ENCODE measurements at places on chromosomes 1 and 21.
A peak's percentile ranks its signal among the peaks of the same experiment; 100 is the strongest.

DNA sequence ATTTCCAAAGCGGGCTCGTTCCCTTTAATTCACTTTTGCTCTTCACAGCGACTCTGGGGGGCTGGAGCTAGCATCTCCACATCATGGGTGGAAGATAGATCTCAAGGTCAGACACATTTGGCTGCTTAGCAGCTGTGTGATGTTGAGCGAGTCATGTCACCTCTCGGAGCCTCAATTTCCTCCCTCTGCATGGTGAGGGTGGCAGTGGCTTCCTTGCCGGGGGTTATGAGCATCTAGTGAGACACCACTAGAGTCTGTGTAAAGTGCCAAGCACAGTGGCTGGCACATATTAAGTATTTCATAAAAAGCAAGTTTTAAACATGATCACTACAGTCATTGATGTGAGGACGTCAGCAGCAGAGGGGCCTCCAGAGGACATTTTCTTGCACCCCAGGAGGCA lies 16.9 kb upstream of the ECE1 start:
- DNase-seq, result peak; percentile 39

DNA sequence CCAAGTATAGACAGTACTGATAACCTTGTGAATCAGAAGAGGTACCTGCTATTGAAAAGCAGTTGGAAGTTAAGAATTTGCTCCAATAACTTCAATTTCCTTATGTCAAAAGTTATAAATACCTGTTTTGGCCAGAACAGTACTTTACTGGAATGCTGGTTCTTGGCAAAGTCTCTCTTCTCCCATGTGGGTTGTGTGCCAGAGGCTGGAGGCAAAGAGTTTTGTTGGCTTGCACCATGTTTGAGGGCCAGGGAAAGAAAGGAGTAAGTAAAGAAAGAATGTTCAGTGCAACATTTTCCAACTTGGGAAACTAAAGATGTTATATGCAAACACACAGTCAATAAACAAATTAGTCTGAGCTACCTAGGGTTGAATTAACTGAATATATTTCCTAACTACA lies 67.0 kb upstream of the DYNLT5 start:
- no peak for DNase-seq

DNA sequence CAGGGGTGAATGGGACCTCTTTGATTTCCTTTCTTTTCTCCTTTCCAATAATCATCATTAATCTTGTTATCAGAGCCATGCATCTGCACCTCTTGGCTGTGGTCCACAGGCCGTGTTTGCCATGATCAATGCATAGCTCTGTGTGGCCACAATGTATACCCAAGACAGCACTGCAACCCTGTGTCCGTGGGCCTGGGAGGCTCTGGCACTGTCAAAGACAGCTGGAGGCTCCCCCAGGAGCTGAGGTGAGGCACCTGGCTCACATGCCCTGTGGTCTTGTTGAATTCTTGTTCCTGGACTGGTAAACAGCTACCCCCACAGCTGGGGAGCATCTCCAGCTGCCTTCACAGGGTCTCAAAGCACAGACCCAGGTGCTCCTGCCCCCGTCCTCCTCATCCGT lies 67.2 kb upstream of the SELENON start:
- DNase-seq, result no peak

GRCh38 chr1:155334962-155335361 lies 14.3 kb downstream of the RUSC1 start:
- DNase-seq, result no peak

- peak; percentile 10 for DNase-seq
Measured at GRCh38 chr1:39960431-39960958, 5.5 kb downstream of the MFSD2A start.

- no peak for DNase-seq
Measured at GRCh38 chr1:216686860-216687766, 36.1 kb downstream of the ESRRG start.

DNA sequence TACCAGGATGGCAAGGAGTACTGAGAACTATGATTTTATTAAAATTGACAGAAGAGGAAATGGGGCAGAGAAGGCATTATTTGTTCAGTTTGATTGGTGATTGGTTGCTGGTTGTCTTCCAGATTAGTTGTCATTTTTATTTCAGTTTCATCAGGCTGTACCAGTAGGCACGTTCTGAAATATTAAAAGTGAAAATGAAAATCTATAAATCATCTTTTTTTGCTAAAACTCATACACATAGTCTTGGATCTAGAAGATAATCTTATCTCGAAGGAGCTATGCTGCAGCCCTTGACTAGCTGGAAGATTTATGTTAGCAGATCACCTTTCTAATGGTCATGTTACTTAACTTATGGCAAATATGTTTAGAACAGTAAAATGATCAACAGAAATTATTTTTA lies 29.0 kb downstream of the NEK7 start:
- no peak for DNase-seq

GRCh38 chr1:84888753-84889152 lies 4.3 kb downstream of the LPAR3 start:
- peak; percentile 17 for DNase-seq

DNA sequence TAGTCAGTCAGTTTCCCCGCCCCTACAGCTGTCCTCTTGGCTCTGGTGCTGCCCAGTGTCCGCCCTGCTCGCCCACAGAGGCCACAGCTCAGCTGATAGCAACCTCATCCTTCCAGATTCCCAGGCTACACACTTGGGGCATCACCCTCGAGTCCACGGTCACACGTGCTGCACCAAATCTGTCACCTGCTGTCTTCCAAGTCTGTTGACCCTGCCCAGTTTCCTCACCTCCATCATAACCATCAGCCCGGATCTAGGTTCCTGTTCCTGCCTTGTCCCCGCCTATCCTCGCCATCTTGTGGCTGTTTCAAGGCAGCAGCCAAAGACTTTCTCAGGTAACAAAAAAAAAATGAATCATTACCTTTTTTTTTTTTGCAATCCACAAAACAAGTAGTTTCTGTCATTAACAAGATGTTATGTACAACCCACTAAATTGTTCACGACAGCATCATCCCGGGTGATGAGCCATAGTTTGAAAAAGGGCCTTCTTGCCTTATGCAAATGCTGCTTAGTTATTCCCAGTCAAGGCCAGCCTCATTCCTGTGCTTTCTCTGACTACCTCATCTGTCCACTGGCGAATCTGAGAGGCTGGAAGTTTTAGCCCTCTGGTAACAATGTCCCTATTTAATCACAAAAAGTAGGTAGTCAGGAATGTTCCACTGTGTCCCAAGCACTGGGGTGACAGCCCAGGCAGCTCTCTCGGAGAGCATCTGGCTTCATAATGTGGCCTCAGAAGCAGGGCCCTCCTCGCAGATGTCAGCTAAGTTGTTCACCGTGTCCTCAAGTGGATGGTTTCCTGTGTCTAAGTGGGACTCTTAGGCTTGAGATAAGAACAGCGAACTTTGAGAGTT lies 4.9 kb upstream of the MIIP start:
- DNase-seq, result no peak

GRCh38 chr1:112727716-112728115 lies 12.6 kb upstream of the PPM1J start:
- DNase-seq, result no peak

DNA sequence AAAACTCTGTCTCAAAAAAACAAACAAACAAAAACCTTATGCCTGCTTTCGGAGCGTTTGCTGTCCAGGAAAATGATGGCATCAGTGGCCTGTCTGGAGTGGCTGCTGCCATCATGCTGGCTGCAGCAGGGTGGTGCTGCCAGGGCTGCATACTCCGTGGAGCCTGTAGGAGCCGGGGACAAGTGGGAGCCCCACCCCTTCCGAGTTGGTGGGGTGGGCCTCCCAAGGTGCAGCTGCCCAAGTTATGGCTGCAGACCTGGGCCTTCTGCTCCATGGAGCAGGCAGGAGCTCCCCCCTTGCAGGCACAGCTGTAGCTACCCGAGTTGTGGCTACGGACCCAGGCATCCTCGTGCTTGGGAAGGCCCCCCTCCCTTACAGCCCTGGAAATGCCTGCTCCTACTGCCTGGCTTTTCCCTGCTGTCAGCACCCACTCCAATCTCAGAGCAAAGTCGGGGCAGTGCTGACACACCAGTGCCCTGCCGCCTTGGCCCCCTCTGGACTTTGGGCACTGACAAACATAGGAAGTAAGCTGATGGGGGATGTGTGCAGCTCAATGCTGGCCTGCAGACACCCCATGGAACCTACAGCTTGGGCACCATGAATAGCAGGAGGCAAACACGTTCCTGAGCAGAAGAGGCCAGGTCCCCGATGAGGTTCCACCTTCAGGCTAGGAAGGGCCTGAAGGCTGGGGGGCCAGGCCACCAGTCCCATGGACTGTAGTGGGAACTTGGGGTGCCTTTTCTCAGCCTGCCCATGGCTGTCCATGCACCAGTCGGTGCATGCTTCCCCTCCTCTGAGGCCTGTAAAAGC lies 60.4 kb downstream of the CC2D1B start:
- DNase-seq, result no peak

- no peak for DNase-seq
Measured at GRCh38 chr1:186564582-186564981, 103.7 kb upstream of the PDC start.

- DNase-seq, result no peak
Measured at GRCh38 chr1:33576821-33577599, 104.6 kb downstream of the ZSCAN20 start.

GRCh38 chr1:84008631-84009030 lies 9.7 kb upstream of the TTLL7 start:
- DNase-seq, result no peak

DNA sequence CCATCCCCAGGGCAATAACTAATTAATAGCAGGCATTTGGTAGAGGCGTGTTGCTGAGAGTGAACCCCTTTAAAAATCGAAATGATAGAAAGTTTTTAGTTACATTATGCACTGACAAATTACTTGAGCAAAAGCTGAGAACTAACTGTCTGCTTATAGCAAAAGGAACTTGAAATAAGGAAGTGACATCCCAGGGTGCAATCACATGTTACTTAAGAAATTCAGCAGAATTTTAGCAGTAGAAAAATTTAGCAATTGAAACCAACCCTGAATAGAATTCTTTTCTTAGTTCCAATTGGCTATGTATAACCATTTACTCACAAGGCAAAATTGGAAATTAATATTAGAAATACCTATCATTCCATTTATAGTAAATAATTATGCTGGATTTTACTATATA lies 139.5 kb upstream of the SAMSN1 start:
- no peak for DNase-seq

GRCh38 chr21:38257667-38258066 lies 876 bp downstream of the KCNJ15 start:
- DNase-seq, result no peak

DNA sequence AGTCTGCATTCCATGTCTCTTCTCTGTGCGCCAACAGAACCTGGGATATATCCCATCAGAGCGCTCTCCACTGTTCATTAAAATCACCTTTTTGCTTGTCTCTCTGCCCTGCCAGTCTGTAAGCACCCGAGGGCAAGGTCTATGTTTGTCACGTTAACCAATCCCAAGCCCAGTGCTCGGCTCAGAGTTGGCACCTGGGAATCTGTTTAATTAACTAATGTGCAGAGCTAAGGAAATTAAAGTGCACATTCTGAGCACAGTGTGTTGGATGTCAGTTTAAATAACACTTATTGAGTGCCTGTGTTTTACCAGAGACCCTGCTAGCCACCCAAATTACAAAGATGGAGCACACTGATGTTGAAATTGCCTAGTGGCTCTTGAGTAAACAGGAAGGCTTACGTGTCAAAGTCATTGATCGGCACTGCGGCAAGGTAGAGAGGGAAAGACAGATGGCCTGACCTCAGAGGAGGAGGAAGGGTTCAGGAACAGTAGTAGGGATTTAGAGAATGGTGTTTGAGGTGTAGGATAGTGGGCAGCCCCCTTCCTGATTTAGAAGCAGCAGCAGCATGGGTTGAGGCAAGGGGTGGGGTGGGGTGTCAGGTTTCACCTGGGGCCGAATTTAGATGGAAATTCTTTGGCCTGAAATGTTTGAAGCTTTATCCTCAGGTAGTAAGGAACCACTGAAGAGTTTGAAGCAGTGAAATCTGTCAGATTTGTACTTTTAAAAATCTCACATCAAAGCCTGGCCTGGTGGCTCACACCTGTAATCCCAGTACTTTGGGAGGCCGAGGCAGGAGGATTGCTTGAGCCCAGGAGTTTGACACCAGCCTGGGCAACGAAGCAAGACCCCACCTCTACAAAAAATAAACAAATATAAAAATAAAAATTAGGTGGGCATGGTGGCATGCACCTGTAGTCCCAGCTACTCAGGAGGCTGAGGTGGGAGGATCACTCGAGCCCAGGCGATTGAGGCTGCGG lies 7.7 kb downstream of the ARMH1 start:
- no peak for DNase-seq

DNA sequence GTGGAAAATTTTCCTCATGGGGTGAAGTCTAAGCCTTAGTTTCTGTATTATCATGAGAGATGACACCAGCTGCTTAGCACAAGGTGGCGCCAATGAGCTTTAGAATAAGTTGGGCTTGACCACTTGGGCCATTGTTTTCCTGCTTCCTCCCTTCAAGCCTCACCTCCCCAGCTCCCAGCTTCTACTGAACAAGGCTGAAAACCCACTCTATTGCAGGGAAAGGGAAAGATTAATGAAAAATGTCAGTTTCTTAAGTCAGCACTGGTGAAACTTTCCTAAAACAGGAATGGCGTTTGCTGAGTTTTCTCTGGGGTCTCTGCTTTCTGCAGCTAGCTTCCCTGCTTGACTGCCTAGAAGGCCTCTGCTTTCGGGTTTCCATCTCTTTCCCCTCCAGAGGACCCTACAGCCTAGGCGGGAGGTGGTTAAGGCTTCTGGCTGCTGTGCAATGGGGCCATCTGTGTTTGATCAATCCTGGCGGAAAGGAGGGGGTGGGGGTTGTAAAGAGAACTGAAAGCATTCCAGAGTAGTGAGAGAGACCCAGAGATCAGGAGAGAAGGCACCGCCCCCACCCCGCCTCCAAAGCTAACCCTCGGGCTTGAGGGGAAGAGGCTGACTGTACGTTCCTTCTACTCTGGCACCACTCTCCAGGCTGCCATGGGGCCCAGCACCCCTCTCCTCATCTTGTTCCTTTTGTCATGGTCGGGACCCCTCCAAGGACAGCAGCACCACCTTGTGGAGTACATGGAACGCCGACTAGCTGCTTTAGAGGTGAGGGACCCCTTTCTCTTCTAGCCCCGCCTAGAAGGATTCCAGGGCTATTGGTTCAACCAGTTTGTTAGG lies at the start of gene OLFML3:
Gene OLFML3 (plus strand): TSS at position 612 of the 840 bp plus-strand sequence. CDS start 43 bp downstream, at position 655.
- peak; percentile 28 for DNase-seq

DNA sequence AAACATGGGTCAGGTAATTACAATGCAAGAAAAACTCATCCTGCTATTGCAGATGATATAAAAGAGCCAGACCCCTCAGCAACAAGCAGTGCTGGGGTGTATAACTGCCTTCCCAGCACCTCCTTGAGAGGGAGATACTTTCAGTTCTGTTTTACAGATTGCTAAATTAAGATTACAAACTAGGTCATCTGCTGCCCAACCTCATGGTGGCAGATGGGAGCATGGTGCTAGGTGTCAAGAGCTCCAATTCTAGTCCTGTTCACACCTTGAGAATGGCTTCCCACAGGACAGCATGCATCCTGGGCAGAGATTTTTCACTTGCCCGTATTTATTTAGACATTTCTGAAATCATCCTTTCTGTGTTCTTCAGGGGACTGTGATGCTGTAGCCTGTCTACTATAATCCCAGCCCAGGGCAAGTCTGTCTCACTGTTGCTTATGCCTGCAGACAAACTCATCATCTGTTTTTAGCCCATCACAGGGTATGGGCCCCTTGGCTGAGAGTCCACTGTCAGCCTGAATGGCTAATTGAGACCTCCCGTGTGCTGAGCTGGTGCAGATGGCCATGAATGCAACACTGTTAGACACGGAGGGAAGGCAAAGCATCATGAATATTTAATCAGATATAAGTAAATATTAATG lies 40.2 kb upstream of the PBX1 start:
- no peak for DNase-seq

- no peak for DNase-seq
Measured at GRCh38 chr1:13576926-13577325, 6.7 kb upstream of the PDPN start.

GRCh38 chr1:172776071-172776470 lies 117.2 kb downstream of the FASLG start:
- no peak for DNase-seq

GRCh38 chr1:35554266-35555211 lies 2.7 kb downstream of the KIAA0319L start:
- DNase-seq, result no peak
